Endodermal cell (in vitro differentiated cells): ENCODE measurements at places on chromosomes 12 and 14.
A peak's percentile ranks its signal among the peaks of the same experiment; 100 is the strongest.

DNA sequence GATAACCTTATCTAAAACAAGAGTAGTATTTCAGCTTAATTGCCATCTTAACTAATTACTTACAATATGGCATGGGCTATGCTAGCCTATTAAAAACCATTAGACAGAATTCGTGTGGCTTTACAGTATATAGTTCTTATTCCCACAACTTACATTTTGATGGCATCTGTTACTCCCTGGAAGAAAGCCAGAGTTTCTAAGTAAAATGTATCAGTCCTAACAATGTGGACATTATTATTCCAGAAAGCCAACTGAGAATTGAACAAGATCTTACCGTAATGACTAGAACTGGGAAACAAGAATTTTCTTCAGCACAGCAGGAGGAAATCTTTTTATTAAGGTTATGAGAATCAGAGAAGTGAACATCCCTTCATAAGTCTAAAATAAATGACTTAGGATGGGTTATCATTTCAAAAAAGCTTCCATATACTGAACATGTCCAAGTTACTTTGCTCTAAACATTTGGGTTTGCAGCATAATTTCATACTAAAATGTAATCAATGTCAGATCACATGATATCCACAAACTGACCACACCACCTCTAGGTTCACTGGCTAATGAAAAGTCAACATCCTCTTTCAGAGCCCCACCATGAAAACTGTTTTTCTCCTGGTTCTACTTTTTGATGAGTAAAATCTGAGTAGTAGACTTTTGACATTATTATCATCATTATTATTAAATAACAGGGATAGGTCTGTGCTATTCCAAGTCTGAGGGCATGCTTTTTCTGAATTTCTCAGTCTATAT lies 179.7 kb downstream of the SSPN start:
- DNase-seq: no peak

DNA sequence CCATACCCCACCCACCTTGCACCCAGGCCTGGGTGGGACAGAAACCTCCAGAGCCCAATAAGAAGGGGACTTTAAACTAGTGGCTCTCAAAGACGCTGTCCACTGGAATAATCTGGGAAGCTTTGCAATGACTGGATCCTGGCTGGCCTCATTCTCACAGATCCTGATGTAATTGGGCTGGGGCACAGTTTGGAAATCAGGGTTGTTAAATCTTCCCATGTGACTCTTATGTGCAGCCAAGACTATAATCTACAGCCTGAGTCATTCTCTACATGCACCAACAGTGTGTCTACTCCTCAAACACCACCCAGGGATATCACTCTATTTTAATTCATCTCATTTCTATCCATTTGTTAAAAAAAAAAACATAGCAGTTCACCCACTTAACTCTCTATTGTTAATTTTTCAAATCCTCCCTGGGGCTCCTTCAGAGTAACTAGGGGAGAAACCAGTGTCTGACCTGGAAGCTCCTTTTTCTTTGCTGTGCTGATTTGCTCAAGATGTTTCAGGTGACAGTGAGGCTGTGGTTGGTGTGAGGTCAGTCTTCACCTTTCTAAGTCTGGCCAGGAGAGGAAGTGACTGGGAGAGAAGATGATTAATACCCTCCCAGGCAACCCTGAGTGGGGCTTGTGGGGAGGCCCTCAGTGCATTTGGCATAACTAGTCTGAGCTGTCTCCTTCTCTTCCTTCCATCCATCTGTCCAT lies 211.6 kb upstream of the SFSWAP start:
- DNase-seq: no peak

- peak; percentile 50 for DNase-seq
Measured at GRCh38 chr12:56928262-56928661, 5.9 kb downstream of the SDR9C7 start.

GRCh38 chr12:124713436-124714082 lies 146.1 kb upstream of the NCOR2 start:
- no peak for DNase-seq

DNA sequence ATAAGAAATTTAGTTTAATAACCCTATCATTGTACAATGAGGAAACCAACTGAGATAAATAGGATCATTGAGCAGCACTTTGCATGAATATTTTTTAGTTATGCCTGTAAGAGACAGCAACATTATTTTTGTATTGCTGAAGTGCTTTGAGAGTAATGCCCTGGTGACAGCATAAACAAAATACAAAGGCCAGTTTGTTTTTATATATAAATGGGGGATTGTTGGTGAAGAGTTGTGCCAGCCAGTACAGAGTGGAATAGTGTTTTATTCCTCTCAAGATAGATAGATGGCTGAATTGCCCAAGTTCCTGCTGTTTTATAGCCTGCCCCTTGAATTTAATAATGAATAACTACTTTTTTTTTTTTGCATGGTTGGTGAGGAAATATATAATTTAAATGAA lies 101.8 kb downstream of the CNTN1 start:
- no peak for DNase-seq

DNA sequence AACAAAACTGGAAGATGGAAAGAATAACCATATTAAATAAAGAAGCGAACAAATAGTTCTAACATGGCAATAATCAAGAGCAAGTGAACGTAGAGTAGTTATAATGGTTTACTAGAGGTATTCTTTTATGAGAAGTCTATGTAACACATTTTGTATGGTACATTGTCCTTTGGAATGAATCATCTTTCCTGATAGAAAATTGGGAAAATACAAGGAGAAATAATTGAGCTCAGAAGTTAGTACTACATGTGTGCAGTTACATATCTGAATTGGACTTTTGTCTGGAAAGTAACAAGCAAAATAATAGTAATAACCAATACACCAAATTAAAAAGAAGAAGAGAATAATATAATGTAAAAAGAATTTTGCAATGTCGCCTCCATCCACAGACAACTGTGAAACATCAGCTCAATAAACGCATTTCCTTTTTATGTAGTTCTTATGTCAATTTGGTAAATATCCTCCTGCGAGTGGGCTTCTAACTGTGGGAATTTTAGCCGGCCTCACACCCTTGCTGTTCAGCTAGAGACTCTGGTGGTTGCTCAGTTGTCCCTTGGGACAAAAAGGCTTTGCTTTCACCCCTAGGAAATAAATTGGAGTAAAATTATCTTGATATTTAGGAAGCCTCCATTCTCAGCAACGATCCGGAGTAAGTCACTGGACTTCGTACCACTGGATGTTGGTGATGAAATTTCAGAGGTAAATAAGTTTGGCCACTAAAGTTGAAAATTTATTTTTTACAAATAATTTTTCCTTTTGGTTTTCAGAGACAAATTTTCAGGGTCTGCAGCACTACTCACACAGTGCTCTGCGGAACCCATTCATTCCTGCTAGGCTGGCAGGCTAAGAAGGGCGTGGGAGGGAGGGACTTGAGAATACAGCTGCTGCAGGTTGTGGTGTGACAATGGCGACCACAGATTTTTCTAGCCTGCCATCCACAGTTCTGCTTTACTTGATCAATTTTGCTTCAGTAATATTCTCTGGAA lies 1.1 kb upstream of the TUBA1A start:
- DNase-seq: peak; percentile 65

GRCh38 chr12:49121047-49121696 lies 10.0 kb downstream of the TUBA1B start:
- peak; percentile 84 for DNase-seq

- DNase-seq: no peak
Measured at GRCh38 chr12:2562400-2562799, 232.4 kb upstream of the FKBP4 start.

DNA sequence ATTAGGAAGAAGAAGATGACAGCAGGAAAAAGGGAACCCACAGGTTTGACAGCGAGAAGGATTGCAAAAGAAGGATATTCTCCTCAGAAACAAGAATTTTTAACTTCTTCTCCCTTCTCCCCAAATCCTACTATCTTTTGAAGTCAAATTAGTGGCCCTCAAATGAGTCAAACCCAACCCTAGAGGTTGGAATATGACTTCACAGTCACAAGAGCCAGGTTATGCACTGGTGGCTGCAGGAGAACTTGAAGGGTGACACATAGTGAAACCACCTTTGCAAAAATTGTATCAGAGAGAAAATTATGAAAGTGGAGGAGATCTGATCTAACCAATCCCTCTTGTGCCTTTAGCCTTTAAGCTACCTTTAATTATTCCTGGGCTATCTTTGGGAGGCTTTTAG lies 386.2 kb upstream of the CCDC196 start:
- no peak for DNase-seq

DNA sequence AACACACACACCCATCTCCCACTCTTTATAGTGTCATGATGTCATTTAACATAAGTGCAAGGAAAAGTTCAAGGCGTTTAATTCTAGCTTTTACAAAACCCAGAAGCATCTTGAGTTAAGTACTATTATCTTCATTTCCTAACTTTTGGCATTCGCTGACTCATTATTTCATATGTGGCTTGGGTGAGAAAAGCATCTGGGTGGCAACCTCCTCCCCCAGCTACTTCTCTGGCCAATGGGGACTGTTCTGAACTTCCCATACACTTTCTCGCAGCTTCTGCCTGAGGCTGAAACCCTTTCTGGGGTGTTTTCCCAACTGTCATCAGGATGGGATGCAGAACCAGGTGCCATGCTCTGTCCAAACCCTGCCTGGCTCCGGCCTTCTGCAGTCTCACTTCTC lies 2.8 kb upstream of the MARK3 start:
- DNase-seq: no peak

DNA sequence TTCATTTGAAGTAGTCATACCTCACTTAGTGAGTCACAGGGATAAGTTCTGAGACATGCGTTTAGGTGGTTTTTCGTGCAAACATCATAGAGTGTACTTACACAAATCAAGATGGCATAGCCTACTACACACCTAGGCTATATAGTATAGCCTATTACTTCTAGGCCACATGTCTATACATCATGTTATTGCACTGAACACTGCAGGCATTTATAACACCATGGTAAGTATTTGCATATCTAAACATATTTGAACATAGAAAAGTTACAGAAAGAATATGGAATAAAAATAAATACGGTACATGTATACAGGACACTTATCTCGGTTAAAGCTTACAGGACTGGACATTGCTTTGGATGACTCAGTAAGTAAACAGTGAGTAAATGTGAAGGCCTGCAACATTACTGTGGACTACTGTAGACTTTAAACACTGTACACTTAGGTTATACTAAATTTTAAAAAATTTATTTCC lies 670.6 kb downstream of the SLC16A7 start:
- no peak for DNase-seq

DNA sequence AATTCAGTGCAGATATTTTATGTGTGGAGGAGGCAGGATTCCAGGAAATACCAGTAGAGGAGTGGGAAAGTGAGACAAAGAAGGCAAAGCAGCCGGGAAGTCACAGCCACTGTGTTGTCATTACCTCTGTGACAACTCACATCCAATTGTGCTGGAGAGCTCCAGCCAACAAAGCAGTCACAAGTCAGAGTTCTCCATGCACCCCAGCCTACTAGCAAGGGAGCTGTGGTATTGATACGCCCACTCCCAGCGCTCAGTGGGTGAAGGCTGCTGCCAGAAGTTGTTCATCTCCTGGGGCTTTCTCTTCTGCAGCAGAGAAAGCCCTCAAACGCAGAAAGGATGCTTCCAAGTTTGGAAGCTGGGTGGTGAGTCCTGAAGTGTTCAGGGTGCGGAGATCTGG lies 93.9 kb downstream of the DICER1 start:
- DNase-seq: peak; percentile 36

DNA sequence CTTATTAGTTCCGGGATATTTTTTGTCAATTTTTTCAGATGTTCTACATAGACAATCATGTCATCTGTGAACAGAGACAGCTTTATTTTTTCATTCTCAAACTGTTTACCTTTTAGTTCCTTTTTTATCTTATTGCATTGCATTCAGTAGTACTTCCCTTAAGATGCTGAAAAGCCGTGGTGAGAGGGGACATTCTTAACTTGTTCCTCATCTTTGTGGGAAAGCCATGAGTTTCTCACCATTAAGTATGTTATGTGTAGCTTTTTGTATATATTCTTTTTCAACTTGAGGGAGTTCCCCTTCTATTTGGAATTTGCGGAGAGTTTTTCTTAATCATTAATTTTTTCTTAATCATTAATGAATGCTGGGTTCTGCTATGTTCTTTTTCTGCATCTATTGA lies 1727.1 kb upstream of the SEL1L start:
- no peak for DNase-seq

DNA sequence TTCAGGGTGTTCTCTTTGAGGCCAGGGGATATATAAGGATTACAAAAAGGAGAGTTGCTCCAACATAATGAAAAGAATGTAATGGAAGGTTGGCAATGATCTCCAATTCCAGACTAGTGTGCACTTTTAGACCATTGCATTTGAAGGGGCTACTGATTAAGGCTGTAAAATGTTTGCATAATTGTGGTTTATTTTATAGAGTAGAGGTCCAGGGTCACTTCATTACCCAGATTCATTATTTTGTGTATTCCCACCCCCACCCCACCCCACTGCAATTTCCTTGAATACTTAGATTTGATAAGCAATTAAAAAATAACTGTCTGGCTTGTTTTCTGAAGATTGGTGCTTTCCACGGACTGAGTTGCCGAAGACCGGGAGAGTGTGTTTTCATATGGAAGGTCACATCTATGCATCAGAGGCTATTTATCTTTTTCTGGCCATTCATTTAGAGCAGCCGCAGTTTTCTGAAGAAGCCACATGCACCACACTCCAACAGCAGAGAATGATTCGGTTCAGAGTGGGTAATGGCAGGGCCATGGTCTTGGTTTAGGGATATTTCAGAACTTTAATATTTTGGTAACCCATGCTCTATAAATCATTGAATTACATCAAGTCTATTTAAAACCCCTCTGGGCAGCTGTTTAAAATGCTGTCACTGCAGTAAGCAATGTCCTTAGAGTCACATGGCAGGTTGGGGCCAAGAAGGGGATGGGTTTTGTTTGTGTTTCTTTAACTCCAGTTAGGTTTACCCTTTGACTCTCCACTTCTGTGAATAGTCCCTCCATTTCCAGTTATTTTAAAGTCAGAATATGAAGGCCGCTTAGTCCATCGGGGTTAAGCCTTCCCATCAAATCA lies 94.6 kb downstream of the TMEM30B start:
- DNase-seq: no peak

- peak; percentile 92 for DNase-seq
Measured at GRCh38 chr14:79161571-79161970, 991.4 kb downstream of the NRXN3 start.

DNA sequence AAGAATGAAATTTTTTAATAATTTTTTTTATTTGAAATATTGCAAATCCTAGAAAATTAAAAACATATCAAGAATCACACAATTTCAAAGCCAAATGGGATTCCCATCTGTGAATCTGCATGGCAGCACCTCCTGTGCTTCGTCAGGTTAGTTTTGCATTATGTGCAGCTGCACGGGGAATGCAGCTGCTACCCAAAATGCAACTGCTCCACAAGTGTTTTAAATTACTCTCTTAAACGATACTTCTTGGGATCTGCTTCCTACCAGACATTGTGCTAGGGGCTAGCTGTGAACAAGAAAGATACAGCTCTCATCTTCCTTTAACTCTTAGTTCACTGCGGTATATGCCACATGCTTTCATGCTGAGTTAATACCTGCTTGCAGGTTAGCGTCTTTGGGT lies 154.2 kb downstream of the CRADD start:
- no peak for DNase-seq

- DNase-seq: no peak
Measured at GRCh38 chr12:48045061-48045846, 41.0 kb upstream of the COL2A1 start.

GRCh38 chr14:92493024-92493423 lies 20.6 kb upstream of the RIN3 start:
- DNase-seq: no peak

- no peak for DNase-seq
Measured at GRCh38 chr12:54306925-54307741, 6.3 kb upstream of the NFE2 start.

GRCh38 chr12:1104088-1104800 lies 113.2 kb downstream of the ERC1 start:
- no peak for DNase-seq

- DNase-seq: no peak
Measured at GRCh38 chr12:115017346-115017745, 333.4 kb upstream of the TBX3 start.

- DNase-seq: no peak
Measured at GRCh38 chr12:21614506-21614905, 9.9 kb upstream of the GYS2 start.
